ENCODE measurements at places on chromosomes 6 and 20.

DNA sequence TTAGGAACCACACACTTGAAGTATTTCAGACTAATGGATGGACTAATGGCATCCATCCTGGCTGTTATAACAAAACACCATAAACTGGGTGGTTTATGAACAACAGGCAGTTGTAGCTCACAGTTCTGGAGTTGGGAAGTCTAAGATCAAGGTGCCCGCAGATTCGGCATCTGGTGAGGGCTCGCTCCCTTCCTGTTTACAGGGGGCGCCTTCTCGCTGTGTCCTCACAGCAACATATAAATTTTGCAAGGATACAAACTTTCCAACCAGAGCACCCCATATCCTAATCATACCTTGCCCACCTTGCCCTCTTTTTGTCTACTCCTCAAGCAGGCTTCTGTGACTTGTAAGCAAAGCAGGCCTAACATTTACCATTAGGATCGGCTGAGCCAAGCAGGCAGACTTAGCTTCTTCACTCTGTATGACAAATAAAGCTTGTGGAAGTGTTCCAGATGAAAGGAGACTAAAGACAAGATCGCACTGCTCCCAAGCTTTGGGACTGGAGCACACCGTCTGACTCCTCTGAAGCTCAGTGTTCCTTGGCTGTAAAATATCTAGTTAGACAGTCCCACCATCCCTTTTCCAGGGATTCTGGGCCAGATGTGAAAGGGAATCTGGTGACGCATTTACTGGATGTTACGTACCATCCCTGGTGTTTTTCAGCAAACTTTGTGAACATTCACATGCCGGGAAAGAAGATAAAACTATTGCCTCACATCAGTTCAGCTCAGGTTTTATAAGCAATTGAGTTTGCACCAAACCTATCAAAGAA, 34.9 kb downstream of the GFOD1 start:
- no peak for DNase-seq

DNA sequence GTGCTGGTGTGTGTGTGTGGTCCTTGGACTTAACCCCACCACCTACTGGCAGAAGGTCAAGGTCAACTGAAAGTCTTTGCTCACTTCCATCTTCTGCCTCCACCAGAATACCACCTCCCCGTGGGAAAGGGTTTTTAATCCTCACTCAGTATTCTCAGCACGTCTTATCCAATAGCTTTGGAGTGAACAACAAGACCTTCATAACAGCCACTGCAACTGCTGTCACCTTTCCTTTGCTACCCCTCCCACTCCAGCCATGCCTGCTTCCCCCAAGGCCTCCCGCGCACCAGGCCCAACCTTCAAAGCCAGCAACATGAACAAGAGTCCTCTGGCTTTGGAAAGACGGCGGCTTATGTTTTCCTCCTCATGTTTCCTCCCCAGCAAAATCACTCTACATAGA, 787 bp upstream of the BTN2A2 start:
- DNase-seq, result no peak

DNA sequence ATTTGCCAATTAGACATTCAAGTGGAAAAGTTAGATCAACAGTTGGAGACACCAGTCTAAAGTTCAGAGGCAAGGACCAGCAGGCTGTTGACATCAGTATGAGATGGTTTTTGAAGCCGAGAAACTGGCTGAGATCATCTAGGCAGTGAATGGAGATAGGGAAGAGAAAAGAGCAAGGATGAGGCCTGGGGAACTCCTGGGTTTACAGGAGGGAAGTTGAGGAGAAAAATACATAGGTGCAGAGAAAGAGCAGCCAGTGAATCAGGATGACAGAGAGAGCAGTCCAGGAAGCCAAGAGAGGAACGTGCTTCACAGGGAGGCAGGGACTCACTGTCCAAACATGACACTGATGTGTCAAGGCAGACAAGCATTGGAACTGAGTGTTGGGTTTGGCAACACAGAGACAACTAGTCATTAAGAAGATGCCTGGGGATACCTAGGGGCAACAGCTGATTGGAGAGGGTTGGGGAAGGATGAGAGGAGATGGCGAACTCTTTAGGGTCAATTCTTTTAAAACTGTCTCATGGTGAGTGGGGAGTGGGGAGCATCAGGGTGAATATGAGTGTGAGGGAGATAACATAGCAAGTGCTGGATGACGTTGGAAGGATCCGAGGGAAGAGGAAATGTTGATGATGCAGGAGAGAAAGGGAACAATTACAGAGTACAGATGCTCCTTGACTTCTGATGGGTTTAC, 13.2 kb upstream of the SALL4 start:
- no peak for DNase-seq

- DNase-seq, result peak; percentile 94
These were observed 2.0 kb upstream of the KCNB1 start for GRCh38 chr20:49484180-49485140.

DNA sequence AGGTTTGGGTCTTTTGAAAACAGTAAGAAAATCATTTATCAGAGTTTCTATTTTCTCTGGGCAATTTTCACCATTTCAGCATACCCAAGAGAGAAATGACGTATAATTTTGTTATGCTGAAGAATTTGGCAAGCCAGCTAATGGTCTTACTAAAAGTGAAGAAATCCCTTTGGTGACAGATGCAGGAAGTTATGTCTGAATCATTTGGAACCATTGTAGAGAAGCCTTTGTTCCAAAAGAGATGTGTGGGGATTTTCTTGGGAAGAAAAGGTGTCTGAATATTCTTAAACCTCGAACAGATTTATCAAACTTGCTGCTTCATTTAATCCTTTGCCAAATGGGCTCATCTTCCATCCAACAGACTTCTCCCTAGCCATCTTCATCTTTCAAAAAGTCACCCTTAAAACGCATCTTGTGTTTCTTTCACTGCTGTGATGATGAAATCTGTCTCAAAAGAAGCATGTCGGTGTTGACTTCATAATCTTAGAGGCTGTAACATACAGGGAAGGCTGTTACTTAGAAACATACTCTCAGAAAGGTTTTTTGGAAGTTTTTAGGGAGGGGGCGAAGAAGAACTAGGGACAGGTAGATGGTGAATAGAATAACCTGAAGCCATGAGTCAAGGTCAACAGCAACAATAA, 39.5 kb downstream of the CITED2 start:
- DNase-seq, result no peak

DNA sequence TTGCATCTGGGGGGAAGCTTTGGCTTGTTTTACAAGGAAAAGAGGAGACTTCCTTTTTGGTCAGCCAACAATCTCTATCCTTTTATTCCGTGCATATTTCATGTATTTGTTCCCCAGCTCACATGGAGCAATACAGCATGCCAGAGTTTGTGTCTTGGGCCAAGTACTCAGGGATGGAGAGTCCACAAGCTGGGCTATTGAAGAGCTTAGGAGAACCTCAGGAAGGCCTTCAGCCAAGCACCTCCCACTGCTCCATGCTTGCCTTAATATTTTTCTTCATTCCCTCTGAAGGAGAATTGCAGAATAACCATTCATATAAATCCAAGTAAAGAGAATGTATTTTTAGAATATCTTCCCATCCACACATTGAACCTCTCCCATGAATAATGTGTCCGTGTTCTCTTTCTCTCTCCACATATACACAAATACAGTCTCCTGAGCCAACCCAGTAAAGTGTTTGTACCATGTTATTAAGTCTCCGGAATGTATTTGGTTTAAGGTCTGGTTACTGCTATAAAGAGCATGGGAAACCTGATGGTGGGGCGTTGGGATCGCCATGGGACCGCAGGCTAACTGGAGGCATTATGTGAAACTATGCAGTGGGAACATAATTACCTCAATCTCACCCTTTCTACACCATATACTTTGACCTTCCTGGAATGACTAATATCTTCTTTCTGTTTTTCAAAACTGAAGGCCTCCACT, 3.0 kb downstream of the LAMA4 start:
- no peak for DNase-seq

DNA sequence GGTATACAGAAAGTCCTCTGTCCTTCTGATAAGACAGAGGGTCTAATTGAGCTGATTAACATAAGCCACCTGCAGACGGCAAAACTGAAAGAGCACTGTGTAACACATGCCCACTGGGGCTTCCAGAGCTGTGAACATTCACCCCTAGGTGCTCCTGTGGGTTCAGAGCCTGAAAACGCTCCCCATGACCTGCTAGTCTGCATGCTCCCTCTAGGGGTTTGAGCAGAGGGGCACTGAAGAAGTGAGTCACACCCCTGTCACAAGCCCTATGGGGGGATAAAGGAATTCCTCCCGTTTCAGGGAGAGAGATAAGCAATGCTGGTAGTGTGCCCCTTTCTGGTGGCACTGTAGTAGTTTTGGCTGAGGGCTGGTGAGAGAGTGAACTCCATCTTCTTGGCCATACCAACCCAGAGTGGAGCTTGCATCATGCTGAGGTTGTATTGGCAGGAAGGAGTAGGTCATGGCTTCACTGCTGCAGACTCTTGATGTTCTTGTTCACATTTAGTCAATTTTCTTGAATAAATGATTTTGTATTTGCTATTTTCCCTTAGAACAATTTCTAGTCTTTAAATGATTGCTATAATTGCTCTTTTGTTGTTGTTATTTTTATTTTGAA, 637.5 kb upstream of the MAN1A1 start:
- DNase-seq, result no peak

- peak; percentile 38 for DNase-seq
These were observed 198.5 kb downstream of the HIVEP2 start for GRCh38 chr6:142746524-142746923.

- DNase-seq, result no peak
These were observed 8.6 kb downstream of the ZNF292 start for GRCh38 chr6:87164004-87164403.

DNA sequence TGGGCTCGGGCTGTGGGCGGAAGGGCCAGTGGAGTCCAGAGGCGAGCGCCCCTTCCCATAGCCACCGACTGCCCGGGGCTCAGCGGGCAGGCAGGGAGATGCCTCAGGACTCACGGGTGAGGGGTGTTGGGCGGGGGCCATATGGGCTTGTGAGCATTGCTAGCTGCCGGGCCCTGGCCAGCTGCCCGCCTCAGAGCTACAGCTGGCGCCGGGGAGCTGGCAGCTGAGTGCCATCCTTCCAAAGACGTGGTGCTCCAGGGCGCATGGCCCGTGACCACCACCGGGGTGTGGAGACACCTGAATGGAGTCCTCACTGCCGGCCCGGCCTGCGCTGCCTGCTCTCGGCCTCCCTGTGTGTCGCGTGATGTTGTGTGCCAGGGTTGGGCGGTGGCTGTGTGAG, 10.6 kb upstream of the RBBP8NL start:
- no peak for DNase-seq

DNA sequence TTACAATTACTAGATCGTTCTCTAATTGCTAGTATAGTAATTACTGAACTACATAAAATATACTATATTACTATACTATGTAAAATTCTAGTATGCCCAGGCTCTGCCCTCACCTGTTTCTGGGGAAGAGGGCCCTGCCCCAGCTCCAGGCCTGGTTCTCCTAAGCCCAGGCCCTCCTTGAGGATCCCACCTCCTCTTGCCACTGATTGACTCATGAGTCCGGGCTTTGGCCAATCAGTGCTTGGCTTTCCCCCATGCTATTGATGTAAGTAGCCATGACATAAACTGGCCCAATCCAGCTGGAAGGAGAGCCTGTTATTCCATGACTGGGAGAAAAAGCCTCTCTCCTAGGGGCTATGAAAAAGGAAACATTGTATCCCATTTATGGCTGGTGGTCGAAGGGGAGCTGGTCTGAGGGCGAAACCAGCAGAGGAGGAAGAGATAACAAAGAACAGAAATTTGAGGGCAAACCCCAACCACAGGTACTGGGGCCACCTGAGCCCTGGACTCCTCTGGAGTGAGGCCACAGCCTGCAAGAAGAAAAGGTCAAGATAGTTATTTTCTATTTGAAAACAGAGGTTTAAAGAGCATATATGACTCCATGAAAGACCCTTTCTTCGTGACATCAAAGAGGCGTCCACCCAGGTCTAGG, 129.3 kb upstream of the CD93 start:
- no peak for DNase-seq

DNA sequence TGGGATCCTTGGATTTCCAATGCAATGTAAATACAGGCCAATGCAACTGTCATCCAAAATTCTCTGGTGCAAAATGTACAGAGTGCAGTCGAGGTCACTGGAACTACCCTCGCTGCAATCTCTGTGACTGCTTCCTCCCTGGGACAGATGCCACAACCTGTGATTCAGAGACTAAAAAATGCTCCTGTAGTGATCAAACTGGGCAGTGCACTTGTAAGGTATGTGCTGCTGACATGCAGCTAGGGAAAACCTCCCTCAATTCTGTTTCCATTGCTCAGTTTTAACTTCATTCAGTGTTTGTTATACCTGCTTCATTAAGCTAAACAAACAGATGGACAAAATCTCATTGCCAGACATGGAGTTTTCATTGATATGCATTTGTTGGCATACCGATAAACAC, 397.1 kb downstream of the ARHGAP18 start:
- DNase-seq, result no peak

DNA sequence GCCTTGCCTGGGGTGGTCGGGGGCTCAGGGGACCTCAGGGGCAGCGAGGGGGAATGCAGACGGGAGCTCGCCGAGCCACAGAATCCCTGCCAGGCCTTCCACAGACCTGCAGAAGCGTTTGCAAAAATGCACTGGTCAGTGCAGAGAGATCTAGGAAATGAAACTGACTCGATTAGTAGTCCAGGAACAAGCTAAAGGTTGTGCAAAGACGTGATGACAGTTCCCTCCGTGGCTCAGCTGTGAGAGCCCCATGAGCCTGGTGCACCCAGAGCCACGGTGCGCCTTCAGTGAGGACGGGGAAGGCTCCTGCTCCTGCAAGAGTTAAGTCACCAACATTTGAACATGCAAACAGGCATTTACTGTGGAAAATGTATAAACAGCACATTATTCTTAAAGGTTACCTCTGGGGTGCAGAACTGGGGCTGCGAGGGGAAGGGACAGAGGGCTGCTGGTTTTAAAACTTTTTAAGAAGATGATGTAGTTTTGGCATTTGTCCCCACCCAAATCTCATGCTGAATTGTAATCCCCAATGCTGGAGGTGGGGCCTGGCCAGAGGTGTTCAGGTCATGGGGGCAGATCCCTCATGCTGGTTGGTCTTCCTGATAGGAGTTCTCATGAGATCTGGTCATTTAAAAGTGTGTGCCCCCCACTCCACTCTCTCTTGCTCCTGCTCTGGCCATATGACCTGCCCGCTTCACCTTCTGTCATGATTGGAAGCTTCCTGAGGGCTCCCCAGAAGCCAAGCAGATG, 147.3 kb downstream of the DLL1 start:
- no peak for DNase-seq

DNA sequence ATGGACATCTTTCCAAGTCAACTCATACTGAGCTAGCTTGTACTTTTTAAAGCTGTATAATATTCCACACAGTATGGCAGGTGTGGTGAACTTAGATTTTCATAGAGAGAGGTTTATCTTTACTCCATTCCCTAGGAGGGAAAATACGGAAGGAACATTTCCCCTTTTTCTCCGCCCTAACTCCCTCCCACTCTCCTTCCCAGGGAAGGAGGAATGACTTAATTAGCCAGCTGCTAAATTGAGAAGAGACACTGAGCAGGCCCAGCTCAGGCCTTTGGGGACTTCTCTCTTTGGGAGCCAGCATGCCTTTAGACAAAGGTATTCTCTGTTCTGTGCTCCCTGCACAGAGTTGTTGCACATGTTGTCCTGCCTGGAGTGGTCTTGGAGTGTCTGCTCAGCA, 46.1 kb downstream of the MBOAT1 start:
- no peak for DNase-seq

- no peak for DNase-seq
These were observed 81.2 kb upstream of the SULF2 start for GRCh38 chr20:47866480-47866879.

Measured in glutamatergic neuron (in vitro differentiated cells).